ENCODE measurements at places on chromosomes 5 and 9.

DNA sequence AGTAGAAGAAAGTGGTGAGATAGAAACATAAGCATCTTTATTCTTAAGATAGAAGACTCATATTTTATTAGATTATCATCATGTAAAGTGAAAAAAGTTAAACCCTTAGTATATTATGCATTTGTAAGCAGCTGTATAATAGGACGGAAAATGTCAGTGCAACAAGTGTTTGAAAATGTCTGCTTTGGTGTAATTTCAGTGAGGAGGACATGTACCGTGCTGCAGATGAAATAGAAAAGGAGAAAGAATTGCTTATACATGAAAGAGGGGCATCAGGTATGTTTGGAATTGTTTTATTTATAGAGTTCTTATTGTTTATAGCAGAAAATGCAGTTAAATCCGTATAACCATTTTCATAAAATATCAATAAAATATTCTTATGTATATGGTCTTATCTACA lies 8.9 kb downstream of the OTULIN start:
- no peak for DNase-seq

DNA sequence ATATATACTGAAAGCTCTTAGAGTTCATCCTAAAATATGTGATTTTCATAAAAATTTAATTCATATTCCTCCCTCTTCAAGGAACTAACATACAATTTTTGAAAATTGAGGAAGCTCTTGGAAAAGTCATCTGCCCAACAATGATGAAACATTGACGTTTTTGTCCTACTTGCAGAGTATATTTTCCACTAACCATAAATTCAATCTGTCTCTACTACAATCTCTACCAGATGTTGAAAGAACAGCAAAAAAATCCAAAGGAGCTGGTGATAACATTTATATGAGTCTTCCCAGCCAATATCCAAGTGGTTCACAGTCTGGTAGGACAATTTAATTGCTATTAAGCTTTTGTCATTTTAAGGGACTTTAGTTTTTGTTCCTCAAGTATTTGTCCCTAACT lies 81.1 kb upstream of the NR3C1 start:
- no peak for DNase-seq

DNA sequence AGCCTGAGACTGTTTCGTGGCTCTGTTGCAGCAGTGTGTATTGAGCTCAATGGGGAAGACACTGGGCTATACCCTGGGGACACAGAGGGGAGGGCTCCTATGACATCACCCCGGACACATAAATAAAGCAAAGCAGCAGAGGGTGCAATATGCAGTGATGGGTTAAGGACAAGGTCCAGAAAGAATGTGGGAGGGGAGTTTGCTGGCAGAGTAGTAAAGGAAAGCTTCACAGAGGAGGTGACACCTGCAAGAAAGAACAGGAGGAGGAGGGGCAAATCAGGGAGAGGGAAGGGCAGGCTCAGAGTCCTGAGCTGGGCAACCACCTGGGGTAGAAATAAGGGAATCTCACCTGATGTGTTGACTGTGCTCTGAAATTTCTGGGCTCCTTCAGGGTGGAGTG lies 35.3 kb upstream of the CDKN2AIPNL start:
- DNase-seq, result no peak

DNA sequence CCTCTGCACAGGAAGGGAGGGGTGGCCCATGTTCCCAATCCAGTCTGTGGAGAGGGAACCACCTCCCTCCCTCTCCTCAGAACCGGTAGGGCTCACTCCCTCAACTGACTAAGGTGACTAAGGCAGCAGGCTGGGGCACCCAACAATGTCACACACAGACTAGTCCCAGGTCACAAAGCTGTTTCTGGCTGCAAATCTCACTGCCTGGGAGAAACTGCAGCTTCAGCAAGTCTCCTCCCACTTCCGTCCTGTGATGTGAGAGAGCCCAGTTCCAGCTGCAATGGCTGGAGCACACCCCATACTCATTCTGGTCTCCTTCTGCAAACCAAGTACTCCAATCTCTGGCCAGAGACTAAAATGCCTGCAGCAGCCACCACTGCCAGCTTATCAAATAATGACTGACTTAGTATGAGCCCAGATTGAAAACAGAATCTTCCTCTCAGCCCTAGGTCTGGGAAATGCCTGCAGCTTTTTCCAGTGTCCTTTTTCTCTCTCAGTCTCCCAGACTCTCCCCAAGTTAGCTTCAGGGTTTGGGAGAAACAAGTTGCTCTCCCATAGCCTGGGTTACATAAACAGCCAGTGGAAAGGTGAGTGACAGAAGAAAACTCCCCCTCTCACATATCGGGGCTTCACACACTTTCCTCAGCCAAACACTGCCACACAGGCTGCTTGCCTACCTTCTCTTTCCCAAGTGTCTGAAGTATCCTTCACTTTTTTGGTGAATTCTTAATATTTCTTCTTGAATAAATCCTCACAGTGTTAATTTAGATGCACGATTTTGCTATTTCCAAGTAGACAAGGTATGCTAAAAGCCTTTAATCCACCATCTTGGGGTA lies 247.4 kb upstream of the RASA1 start:
- DNase-seq, result peak; percentile 25

DNA sequence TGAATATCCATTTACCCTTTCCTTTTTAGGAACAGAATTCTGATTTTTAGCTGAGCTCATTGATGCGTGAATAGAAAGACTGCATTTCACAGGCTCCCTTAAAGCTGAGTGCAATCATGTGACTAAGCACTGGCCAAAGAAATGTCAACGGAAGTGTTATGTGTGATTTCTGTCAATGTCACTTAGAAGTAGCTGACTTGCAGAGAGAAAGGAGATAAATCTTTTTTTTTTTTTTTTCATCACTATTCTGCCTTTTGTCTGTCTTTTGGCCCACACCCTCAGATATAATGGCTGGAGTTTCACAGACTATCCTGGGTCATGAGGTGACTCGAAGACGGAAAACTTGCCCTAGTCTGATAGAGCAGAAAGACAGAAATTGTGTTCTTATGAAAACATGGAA lies 39.3 kb upstream of the SLC27A6 start:
- DNase-seq, result no peak

- DNase-seq, result no peak
Measured at GRCh38 chr5:136198453-136198852, 5.5 kb upstream of the SMIM32 start.
